ENCODE measurements at places on chromosomes 3 and 15.

DNA sequence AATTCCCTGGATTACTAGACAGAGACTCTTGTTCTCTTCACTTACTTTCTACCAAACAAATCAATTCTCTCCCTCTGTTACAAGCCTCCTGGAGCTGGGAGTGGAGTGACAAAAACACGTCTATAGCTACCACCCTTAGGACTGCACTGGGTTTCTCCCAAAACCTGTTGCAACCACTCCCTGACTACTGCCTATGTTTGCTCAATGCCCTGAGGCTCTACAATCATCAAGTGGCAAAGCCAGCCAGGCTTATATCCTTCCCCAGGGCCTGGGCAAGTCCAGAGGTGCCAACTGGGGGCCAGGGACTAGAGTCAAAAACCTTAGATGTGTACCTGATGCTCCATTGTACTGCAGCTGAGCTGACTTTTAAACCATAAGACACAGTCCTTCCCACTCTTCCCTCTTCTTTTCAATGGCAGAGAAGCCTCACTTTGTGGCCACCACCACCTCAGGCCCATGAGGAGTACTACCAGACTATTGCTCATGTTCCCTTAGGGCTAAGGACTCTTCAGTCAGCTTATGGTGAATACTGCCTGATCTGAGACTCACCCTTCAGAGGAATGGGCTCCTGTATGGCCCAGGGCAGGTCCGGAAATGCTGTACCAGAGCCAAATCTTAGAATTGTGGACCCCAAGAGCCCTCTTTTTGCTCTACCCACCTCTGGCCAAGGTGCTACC, 125.4 kb upstream of the PLCL2 start:
- no peak for DNase-seq

DNA sequence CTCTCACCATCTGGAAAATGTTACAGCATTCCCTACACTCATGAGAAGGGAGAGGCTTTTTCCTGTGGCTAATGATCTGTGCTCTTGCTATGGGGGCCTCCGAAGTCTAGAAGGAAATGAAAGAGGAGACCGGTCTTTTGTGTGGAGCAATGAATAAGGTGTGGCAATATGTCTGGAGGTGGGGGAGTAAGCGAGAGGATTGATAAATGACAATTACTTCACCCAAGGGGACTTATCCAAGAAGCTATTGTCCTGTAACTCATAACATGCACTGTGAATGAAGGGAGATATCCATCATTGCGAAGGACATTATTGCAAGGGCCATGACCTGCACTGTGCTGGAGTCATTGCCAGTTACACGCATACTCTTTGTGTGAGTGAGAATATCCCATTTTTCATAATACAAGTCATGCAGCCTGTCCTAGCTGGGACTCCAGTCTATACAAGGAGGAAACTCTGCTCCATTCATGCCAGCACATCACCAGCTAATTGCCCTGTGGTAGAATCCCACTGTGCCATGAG, 37.7 kb upstream of the SYNPR start:
- DNase-seq, result no peak

DNA sequence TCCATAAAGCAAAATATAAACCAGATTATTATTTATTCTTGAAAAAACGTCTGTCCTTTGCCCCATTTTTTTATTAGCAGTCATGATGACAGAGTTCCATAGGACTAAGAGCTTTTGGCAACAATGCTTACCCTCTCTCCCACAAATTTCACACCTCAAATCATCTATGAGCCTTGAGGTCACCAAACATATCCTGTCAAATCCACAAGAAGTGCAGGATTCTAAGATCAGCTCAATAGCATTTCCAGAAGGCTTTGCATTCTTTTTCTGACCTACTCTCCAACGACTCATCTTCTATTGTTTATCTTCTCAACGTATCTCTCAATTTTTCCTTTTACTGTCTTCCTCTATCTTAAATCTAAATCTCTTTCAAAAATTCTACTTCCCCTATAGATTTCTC, 619.1 kb upstream of the BCHE start:
- DNase-seq, result no peak

DNA sequence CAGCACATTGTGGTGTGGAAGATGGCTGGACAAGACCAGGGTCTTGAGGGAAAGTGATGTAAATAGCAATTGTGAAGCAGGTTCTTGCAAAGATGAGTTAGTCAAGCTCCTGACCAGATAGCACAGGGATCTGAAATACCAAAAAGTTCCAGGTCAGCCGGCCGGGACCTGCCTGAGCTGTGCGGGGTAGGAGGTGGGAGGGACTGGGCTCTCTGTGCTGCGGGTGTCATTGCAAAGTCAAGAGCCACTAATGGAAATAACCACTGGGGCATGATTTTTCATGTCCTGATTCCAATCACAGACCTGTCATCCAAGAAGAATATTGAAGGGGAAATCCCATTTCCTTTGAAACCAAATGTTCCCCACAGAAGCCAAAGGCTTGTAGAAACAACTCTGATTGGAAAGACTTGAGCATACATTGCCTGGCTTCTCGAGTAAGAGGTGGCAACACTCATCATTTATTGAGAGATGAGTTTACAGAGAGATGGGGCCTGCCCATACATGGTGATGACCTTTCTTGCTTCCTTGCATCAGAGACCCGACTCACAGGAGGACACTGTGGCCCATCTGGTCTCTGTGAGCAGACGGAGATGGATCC, 44.2 kb upstream of the KY start:
- no peak for DNase-seq

GRCh38 chr15:56243163-56244037, at the start of gene RFX7:
Gene RFX7, minus strand, starts transcription at chr15:56243879. Its CDS starts 594 bp downstream, at chr15:56243285.
- DNase-seq, result no peak

DNA sequence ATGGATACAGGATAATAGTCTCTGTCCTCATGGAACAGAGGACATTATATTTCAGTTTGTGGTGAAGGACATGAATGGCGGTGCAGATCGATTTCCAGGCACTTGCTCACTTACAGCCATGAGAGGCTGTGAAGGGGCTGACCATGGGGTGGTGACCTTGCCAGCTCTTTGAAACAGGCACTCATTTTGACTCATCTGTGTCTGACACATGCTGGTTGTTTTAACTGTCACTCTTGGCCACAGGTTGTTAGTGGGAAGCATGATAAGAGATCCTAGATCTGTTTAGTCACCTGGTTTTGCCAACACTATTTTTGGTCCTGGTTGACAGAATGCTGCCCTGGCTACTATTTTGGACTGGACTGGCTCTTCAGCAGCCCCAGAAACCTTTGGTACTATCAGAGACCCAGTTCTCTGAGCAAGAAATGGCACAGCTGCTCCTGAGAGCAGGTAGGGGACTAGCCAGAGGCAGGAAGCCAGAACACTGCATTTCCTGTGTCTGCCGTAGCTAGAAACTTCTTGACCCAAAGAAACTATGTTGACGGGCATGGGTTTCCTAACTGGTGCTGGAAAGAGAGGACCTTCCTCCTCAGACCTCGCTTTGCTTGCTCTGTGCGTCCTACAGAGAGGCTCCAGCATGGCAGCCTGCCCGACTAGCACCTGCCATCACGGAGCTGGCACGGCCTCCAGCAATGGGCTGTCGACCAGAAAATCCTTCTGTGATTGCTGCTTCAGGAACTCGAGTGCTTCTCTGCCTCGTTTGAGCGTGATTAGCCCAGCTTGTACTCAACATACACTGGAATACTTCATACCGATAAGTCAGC, 6.3 kb downstream of the PXYLP1 start:
- no peak for DNase-seq

- DNase-seq, result no peak
These were observed 659.0 kb downstream of the NTRK3 start for GRCh38 chr15:87597346-87598052.

DNA sequence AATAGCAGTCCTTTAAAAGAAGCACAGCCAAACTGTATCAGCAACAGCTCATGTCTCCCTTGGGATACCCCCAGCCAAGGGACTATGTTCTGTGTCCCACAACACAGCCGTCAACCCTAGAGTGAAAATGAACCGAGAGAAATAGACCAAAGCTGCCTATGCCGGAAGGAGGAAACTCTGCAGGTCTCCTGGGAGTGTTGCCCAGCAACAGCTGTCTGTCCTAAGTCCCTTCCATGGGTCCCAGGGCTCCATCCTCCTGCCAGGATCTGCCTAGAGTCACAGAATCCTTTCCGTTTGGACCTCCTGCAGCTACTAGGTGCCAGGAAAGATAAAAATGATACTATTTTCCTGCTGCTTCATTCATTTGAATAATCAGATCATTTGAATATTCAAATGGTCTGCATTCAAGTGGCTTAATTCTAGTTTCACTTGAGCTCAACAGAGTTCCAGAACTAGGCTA, 53.1 kb downstream of the TRANK1 start:
- DNase-seq, result no peak

GRCh38 chr3:102235679-102236078, 199.1 kb upstream of the ZPLD1 start:
- no peak for DNase-seq

GRCh38 chr15:38377636-38378035, 76.3 kb upstream of the FAM98B start:
- DNase-seq, result no peak

GRCh38 chr3:192246847-192247559, 480.3 kb downstream of the FGF12 start:
- DNase-seq, result no peak

GRCh38 chr3:41000471-41000870, 198.8 kb upstream of the CTNNB1 start:
- no peak for DNase-seq

DNA sequence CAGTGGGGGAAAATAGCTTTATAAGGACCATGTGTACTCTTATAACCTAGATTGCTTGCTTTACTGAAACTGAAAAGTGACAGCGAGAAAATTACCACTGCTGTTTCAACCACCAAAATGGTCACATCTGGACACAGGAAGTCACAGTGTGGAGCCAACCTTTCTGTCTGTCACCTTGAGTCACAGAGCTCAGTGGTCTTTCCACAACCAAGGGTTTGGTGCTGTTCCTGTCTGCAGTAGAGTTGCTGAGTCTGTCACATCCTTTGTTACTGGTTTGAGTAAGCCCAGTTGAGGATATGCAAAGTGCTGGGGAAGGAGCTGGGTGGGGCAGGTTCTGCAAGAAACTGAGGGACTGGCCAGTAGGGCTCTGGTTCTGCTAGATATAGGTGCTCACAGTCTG, 139.1 kb upstream of the EIF1B start:
- DNase-seq, result no peak

- no peak for DNase-seq
These were observed 15.1 kb downstream of the GMNC start for GRCh38 chr3:190847436-190847835.

- DNase-seq, result no peak
These were observed 535 bp downstream of the MCTP2 start for GRCh38 chr15:94231723-94232468.

DNA sequence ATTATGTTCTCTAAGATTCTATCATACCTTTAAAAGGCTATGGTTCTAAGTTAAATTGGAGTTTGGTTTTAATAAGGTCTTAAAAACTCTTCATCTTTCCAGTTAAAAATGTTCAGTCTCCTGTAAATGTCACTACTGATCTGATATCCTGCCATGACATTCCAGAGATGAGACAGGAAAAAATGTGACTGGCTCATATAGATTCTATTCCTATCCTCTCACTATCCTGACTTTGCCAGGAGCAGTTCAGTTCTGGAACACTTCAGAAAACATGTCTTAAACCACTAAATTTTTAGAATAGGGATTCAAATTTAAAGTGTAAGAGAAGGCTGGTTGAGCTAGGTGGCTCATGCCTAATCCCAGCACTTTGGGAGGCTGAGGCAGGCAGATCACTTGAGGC, 170.9 kb downstream of the TNIK start:
- no peak for DNase-seq

GRCh38 chr3:11530153-11530721, 113.5 kb downstream of the VGLL4 start:
- no peak for DNase-seq

GRCh38 chr15:53527996-53528395, 231.5 kb downstream of the WDR72 start:
- no peak for DNase-seq

- peak; percentile 68 for DNase-seq
These were observed 2.8 kb downstream of the MAGI1 start for GRCh38 chr3:66035763-66036477.

GRCh38 chr15:88744548-88745020, 58.7 kb upstream of the ACAN start:
- DNase-seq, result no peak

DNA sequence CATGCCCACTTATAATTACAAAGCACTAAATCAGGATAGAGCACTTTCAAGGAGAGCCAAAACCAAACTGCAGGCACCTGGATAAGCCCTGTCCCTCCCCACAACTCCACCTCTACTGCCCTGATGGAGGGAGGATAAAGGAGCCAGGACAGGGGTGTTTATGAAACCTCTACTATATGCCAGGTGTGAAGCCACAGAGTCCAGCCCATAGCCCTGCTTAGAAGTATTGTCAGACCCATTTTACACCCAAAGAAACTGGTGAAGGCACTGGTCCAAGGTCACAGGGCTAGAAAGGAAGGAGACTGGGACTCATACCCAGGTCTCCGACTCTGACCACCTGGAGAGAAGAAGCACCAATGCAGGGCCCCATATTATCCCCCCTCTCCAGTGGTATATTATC, 48.7 kb downstream of the SH3BP5 start:
- no peak for DNase-seq

DNA sequence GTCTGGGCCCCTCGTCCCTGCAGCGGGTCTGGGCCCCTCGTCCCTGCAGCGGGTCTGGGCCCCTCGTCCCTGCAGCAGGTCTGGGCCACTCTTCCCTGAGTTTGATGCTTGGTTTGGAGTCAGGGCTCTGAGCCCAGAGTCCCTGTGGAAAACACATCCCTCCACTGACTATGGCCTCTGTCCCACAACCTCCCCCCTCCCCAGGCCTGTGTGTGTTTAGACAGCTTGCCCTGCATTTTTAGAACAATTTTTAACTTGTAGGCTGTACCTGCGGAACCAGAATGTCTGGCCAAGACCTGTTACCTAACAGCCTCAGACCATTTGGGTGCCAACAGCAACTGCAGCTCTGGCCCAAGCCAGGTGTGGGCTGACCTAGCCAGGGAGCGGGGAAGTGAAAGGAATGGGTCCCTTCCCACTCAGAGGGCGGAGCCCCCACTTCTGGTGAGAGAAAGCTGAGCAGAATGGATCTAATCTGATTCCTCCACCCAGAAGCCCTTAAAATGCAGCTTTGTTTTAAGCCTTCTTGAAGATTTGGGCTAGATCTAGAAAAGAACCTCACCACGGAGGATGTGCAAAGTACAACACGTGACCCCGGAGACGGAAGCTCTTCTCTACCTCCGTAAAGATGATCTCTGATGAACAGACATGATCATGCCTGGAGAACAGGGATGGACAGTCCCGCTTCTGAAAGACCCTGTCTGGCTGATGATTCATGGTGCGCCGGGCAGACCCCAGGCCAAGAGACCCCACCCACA, 60.5 kb upstream of the TFRC start:
- no peak for DNase-seq

GRCh38 chr15:51688863-51689262, 7.6 kb downstream of the SCG3 start:
- DNase-seq, result no peak

- DNase-seq, result no peak
These were observed 39.5 kb upstream of the ZNF148 start for GRCh38 chr3:125414669-125415068.

DNA sequence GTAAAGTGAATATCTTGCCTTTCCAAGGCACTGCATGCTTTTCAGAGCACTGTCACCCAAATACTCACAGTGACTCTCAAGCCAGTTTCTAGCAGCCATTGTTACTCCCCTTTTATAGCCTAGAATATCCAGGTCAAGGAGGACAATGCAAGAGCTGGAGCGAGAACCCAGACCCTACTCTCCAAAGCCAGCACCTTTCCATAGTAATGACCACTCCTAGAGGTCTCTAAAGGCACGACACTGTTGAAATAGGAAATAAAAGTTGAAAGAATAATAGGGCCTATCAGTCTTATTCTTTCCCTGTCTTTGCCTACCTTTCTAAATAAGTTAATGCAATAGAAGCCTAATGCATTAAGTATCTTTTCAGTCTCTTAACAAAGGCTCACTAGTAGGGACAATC, 33.6 kb upstream of the DUT start:
- no peak for DNase-seq

All from iPS DF 19.7 (cell line).